ENCODE measurements at places on chromosomes 5 and 9.

DNA sequence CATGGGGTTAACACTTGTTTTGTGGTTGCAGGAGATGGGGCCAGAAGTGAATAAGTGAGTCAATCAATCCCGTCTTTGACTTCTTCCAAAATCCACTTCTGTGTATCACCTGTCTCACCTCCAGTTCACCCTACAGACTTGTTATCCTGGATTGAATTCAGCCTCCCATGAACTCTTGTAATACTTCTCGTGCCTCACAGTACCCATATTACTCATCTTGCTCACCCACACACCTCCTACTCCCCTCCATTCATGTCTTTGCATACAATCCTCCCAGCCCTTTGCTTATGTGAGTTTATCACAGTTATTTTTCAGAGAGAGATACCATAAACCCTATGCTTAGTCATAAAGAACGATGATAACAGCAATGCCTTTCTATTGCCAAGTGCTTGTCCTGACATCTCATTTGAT, 52.9 kb upstream of the PAPPA start:
- no peak for DNase-seq

- no peak for DNase-seq
Measured at GRCh38 chr5:40507095-40507494, 172.6 kb upstream of the PTGER4 start.

GRCh38 chr5:158011422-158011821, 152.5 kb upstream of the CLINT1 start:
- DNase-seq, result no peak

DNA sequence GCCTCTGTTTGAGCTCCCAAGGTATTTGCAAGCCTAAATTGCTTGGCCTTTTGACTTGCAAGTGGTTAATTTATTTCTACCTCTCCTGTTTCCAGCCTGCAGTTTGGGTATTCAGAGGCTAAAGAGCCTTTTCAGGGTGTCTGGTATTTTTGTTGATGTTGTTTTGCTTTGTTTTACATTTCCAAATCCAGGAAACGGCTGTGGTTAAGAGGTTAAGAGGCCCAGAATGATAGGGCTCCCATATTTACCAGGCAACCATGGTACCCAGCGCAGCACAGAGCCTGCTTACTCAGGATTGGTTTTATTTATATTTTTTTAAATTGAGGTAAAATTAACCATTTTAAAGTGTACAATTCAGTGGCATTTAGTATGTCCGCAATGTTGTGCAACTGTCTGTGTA, 92.1 kb downstream of the PDZD2 start:
- DNase-seq, result no peak

DNA sequence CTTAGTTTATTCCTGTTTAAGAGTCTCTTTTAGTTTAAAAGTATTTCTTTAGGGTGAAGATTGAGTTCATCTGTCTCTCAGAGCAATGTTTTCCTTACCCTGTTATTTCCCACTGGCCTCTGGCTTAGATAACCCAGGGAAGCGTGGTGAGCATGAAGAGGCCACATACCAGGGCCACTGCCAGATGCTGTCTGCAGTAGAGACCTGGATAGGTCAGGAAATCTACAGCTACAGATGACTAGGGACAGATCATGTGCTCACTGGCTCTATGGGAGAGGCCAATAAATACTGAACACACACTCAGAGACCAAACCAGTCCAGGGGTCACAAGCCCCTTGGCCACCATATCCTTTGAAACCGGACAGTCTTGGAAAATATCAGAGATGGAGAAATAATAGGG, 136.0 kb downstream of the CAMK4 start:
- DNase-seq, result no peak

DNA sequence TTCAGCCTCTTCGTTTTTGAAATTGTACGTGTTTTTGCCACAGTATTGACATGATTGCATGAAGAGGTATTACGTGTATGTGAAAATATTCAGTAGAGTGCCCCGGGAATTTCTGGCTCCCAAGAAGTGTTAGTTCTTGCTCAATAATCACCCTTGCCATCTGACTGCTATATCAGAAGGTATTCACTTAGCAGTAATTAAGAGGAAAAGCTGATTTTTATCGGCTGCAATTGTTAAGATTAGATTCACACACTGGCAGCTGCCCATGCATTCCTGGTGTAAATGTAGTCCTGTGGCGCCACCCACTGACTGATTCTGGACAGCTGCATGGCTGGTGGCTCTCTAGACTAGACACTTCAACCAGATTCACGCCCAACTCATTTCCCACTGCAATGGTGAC, 440.1 kb upstream of the ADAMTS16 start:
- DNase-seq, result no peak

GRCh38 chr9:134381671-134382516, 55.6 kb downstream of the RXRA start:
- no peak for DNase-seq

- no peak for DNase-seq
Measured at GRCh38 chr9:92714016-92714415, 44.1 kb upstream of the IPPK start.

DNA sequence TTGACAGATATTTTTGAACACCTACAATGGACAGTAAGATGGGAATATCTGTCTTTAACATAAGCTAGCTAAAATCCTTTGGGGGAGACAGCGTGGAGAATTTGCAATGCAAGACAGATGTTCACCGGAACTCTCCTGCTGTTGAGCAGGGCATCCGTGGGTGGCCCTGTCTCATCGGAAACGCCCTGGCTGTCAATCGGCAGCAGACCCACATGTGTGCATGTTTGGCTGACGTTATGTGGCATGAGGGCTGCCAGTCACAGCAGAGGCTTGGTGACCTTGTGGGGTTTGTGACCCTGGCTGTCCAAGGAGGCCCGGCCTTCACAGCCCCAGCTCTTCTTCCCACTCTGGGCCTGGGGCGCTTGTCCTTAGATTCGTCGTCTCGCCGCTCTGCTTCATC, 129.7 kb upstream of the OTULINL start:
- no peak for DNase-seq

Data from retinal pigment epithelial cell (primary cell).